ENCODE measurements at places on chromosomes 1 and 21.

DNA sequence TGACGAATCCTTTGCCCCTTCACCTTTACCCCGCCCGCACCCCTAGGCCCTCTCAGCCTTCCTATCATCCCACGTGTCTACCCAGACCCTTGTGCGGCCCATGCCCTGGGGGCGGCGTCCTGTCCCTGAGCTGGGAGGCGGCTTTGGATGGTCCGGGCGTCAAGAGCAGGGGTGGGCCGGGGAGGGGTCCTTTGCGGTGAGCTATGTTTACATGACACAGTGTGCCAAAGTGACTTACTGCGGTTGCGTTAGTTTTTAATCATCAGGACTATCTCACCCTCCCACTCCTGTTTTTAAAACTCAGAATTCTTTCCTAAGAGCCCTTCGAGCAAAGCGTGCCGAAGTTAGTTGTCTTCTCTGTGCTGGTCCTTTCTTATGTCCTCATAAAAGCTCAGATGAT, 144.6 kb downstream of the PGBD5 start:
- DNase-seq, result no peak

- DNase-seq, result no peak
Measured at GRCh38 chr21:29306920-29307319, 8.2 kb downstream of the BACH1 start.

GRCh38 chr21:36849461-36850105, 116.9 kb downstream of the HLCS start:
- DNase-seq, result no peak

- no peak for DNase-seq
Measured at GRCh38 chr1:115277276-115277675, 60.8 kb downstream of the NGF start.

- no peak for DNase-seq
Measured at GRCh38 chr1:2916706-2917105, 104.6 kb upstream of the ACTRT2 start.

- peak; percentile 1 for DNase-seq
Measured at GRCh38 chr1:161905269-161905884, 118.3 kb downstream of the OLFML2B start.

- DNase-seq, result no peak
Measured at GRCh38 chr1:43605157-43605556, 44.8 kb upstream of the KDM4A start.

DNA sequence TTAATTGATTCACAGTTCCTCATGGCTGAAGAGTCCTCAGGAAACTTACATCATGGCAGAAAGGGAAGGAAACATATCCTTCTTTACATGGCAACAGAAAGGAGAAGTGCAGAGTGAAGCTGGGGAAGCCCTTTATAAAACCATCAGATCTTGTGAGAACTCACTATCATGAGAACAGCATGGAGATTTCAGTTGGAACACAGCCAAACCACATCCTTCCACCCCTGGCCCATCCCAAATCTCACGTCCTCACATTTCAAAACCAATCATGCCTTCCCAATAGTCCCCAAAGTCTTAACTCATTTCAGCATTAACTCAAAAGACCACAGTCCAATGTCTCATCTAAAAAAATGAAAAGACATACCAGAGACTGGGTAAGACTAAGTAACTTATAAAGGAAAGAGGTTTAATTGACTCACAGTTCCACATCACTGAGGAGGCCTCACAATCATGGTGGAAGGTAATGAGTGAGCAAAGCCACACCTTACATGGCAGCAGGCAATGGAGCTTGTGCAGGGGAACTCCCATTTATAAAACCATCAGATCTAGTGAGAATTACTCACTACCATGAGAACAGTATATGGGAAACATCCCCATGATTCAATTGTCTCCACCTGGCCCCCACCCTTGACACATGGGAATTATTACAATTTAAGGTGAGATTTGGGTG, 105.2 kb downstream of the MRPL39 start:
- peak; percentile 61 for DNase-seq

DNA sequence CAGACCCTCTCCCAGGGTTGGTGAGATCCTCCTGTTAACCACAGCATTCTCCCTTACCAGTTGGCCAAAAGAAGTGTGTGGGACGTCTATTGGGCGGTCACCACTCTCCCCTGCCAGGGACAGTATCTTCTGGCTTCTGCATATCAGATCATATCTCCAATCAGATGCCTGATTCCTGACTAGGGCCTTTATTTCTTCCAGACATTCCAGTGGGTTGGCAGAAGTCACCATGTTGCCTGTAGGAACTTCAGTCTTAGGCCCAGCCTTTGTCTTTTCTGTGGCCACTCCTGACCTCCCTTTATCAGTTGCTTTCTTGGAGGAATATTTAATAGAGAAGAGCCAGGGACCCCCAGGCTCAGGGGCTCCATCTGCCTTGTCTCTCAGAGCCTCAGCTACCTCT, 130.4 kb upstream of the F3 start:
- no peak for DNase-seq

DNA sequence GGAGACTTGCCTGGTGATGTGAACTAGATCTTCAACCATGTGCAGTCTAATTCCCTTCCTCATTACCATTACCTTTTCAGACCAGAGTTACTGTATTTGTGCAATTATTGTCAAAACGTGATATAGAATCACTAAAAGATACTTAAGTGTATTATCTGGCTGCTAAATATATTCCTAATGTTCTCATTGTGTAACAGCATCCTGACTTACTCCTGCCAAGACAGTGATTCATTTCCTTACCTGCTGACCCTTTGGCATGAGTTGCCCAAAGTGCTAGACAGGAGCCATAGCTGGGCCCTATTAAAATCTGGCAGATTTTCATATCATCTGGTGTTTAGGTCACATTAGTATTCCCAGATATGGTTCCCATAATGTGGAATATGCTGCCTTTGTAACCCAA, 598.3 kb upstream of the CAMK1G start:
- DNase-seq, result no peak
